ENCODE measurements at places on chromosomes 13 and 19.

DNA sequence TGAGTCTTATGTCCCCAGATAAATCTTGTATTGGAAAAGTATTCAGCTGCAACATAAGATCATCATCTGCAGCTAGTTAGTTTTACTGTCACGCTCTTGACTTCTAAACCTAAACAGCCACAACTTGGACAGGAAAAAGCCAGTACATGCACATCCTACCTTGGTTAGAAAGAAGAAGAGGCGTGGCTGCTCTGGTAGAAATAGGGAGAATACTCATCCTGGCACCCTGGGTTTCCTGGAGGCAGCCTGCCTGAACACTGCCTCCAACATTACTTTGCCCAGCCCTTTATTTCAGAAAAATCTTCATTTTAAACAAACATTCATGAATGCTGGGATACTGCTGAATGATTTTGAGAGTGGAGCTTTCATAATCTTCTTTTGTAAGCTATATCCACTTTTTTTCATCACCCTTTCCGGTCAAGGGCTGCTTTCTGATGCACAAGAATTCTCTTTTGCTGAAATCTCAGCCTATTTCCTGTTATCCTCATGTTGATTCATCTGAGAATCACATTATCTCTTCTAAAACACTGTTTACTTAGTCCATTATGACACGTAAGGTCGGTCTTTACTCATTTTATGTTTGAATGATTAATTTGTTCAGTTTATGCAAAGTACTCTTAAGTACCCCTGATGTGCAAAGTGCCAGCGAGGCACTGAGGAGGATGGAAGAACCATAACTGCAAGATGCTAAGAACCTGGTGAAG lies 55.2 kb downstream of the STARD13 start:
- DNase-seq, result no peak

DNA sequence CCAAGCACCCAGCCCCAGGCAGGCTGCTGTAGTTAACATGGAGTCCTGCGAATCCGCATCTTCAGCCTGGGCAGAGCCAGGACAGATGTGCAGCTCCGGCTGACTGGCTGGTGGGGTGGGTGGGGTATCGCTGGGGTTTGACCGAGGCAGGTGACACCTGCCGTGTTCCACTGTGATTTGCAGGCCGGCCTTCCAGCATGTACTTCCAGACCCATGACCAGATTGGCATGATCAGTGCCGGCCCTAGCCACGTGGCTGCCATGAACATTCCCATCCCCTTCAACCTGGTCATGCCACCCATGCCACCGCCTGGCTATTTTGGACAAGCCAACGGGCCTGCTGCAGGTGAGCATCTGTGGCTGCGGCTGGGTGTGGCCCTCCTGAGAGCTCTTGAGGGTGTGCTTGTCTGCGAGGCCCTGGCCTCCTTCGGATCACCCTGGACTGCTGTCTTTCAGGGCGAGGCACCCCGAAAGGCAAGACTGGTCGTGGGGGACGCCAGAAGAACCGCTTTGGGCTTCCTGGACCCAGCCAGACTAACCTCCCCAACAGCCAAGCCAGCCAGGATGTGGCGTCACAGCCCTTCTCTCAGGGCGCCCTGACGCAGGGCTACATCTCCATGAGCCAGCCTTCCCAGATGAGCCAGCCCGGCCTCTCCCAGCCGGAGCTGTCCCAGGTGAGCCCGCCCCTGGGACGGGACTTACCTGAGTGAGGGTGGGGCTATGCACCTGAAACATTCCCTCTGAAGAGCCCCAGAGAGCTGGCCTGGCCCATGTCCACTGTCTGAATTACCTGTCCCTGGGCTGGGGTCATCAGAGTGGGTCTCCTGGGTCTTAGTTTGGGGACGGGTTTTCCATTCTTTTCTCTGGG lies 30.6 kb downstream of the CERS1 start:
- DNase-seq, result peak; percentile 16

DNA sequence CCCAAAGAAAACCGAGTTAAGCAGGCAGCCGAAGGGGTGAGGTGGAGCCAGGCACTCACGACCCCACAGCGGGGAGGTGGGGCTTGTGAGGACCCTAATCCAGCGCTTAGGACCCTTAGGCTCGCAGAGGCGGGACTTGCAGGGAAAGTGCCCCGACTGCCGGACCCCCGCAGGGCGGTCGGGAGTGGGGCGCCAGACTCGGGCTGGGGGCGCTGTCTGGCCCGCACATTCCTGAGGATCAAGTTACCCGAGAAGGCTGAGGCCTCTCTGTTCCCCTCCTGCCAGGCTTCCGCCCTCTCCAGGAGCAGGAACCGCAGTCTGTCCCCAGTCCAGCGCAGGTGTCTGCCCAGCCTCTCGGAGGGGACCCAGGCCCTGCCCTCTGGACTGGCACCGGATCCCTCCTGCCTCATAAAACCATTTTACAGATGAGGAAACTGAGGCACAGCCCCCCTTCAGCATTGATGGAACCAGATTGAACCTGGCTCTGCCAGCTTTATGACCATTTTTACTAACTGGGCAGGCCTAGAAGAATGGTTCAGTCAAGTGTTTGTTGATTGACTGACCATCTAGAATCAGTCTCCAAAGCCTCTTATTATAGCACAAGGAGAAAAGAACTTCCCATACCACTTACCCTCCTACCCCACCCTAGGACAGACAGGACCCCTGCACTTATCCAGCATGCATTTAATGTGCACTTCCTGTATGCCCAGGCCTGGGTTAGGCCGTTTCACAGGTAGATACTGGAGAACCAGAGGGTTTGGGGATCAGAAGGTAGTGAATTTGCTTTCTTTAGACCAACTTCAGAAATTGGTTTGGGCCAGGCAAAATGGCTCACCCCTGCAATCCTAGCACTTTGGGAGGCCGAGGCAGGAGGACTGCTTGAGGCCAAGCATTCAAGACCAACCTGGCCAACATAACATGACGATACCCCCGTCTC lies 6.7 kb upstream of the JUND start:
- DNase-seq, result no peak

DNA sequence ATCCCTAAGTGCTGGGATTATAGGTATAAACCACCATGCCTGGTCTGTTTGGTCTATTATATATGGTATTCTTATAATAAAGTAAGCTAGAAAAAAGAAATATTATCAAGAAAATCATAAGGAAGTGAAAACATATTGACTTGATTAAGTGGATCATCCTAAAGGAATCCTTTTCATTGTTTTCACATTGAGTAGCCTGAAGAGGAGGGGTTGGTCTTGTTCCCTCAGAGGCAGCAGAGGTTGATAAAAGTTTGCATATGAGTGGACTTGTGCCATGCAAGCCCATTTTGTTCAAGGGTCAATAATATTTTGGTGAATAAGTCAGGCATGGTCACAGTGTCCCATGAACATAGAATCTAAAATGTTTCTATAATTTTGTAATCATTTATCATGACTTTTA lies 52.7 kb downstream of the ZNF627 start:
- no peak for DNase-seq

DNA sequence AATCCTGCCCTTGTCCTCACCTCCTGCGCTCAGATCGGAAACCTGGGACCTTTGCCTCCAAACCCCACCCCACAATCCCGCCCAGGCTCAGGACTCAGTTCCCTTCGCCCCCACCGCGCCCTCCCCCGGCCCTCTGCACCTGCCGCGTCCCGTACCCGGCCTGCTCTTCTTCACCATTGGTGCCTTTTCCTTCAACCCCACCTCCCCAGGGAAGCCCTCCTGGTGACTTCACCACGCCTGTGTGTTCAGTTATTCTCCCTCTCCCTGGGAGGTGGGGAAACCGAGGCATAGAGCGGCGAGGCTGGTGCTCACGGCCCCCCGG lies 19.3 kb upstream of the TCF3 start:
- DNase-seq, result no peak

GRCh38 chr13:27744801-27745200 lies 47.5 kb upstream of the GSX1 start:
- no peak for DNase-seq

All from colonic mucosa (tissue), 4 donors.